BJ (cell line): ENCODE measurements at places on chromosomes 16 and 17.

- DNase-seq = no peak
These were observed 27.9 kb downstream of the SDK2 start for GRCh38 chr17:73616120-73616872.

GRCh38 chr16:48206594-48207242 lies 37.4 kb upstream of the LONP2 start:
- no peak for DNase-seq

GRCh38 chr16:61579195-61579594 lies 457.0 kb downstream of the CDH8 start:
- DNase-seq = no peak

GRCh38 chr16:122361-122760 lies 16.1 kb downstream of the NPRL3 start:
- DNase-seq = no peak

GRCh38 chr17:18177722-18178121 lies 5.9 kb upstream of the ALKBH5 start:
- no peak for DNase-seq

DNA sequence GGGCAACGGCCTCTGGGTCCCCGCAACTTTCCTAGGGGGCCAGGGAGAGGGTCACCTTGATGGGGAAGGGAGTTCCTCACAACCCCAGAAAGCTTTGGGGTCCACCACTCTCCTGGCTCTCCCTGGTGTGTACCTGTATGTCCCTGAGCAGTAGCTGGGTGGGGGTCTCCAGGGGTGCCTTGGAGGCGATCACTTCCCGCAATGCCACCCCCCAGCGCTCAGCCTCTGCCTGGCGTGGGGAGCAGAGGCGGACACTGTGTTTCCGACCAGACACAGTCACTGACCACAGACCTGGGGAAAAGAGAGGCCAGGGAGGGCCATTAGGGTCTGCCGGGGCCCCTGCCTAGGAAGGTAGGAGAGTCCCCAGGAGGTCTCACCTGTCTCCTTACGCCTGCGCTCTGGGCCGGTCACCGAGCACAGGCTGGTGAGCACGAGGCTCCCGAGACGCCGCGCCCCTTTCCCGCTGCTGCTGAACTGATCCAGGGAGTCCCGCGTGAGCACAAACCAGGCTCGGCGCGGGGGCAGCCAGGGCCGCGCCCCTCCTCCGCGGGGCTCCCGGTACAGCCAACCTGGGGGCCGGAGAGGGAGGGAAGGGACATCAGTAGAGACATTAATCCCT lies 3.4 kb downstream of the PLEKHH3 start:
- no peak for DNase-seq

DNA sequence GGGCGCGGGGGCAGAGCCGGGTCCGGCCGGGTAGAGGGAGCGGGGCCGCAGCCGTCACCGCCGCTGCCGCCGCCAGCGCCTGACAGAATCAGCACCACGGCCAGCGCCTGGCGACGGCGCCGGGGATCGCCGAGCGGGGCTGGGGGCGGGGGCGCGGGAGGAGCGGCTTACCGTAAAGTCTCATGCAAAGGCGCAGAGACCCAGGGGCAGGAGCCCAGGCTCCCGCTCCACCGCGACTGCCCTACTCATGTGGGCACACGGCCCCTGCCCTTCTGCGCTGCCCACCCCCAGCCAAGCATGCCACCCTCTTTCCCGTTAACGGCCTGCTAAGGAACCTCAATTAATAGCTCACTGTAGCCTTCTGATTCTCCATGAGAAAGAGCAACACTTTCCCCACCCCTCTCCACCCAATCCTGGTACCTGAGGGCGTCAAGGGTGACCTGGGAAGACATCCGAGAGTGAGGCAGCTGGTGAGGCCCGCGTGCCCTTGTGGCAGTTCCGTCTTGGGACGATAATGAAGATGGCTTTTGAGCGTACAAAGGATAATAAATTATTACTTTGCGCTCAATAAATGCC lies at the start of gene SEZ6:
Gene SEZ6, minus strand, starts transcription at position 98 of the 576 bp plus-strand sequence. CDS start 164 bp downstream, outside the sequence.
- no peak for DNase-seq

GRCh38 chr17:47324224-47325020 lies 667 bp downstream of the EFCAB13 start:
- no peak for DNase-seq

DNA sequence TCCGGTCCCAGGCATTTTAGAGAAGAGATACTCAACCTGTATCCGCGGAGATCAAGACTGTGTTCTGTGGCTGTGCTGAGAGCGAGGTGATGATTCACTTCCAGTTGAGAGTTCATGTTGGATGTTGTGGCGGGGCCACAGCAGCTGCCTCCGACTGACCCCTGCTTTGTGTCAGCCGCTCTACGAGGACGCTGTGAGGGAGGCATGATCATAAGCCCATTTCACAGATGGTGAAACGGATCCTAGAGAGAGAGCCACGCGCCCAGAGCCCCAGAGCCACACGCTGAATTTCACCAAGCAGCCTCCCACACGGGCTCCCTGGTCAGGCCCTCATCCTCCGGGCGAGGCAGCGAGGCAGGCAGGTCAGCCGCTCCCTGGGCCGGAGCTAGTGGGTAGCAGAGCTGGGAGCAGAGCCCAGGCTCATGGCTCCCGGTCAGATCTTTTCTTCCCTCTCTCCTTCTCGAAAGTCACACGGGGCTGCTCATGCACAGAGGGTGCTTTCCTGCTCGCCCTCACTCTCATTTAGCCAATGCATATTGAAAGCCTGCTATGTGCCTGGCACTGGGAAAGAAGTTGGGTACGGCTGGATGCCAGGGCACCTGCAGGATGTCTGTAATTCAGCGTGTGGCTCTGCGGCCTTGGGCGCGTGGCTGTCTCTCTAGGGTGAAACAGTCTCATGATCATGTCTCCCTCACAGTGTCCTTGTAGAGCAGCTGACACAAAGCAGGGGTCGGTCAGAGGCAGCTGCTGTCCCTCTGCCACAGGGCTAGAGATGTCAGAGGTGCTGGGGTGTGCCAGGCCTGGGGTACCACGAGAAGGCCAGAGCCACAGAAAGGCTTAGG lies 155.6 kb upstream of the CHMP6 start:
- DNase-seq = no peak

DNA sequence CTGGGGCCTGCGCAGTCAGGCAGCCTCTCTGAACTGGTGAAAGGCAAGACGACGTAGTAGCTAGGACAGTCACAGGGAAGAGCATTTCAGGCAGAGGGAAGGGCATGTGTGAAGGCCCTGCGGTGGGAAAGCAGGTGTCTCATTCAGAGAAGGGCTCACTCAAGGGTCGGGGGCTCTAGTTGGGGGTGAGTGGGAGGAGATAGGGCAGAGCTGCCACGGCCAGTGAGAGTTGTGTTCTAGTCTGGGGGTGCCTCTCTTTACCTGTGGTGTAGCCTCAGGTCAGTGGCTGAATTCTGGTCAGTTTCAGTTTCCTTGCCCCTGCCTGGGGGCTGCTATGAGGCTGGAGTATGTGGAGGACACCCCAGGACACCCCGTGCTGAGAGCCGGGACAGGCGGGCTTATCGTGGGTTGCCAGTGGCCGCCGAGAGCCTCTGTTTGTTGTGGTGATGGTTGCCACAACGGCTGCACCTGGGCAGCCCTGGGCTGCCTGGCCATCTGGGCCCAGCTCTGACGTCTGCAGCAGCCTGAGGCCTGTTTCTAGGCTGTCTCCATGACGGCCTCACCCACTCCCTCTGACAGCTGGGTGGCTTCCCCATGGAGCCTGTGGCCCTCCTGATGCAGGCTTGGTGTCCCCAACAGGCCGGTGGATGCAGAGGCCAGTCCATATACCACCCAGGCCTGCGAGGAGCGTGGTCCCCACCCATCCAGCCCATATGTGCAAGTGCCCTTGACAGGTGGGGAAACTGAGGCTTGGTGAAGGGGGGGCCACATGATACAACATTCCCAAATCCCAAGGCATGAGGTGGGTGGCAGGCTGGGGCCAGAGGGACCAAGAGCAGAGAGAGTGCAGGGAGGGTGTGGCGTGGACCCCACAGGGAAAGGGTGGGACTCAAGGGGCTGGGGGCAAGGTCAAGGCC lies 10.8 kb downstream of the MAP2K3 start:
- no peak for DNase-seq

DNA sequence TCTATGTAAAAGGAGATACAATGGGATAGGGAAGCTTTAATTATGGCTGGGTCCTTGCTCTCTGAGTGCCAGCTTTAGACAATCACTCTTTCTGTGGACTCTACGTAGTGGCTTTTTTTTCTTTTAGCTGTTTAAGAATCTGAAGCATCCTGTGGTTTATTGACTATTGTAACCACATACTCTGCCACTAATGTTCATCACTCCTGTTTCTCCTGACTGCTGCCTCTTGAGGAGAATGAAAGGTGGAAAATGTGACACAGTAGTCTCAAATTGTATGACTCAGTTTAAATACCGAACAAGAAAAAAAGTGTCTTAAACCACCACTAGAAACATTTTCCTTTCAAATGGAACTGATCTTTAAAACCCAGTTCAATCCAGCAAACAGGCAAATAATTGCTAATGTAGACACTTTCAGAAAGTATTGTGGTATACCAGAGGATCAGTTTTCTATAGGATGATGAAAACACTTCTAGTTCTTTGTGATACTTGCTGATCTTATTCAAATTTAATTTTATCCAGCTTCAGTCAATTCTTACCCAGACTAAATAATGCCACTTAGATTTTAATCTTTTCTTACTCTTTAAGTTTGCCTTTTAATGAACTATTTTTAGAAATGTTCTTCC lies 302.7 kb upstream of the PMFBP1 start:
- DNase-seq = peak; percentile 61

GRCh38 chr17:10871914-10872313 lies 34.0 kb upstream of the PIRT start:
- no peak for DNase-seq

GRCh38 chr17:82950525-82951102 lies 110.8 kb upstream of the ZNF750 start:
- no peak for DNase-seq

DNA sequence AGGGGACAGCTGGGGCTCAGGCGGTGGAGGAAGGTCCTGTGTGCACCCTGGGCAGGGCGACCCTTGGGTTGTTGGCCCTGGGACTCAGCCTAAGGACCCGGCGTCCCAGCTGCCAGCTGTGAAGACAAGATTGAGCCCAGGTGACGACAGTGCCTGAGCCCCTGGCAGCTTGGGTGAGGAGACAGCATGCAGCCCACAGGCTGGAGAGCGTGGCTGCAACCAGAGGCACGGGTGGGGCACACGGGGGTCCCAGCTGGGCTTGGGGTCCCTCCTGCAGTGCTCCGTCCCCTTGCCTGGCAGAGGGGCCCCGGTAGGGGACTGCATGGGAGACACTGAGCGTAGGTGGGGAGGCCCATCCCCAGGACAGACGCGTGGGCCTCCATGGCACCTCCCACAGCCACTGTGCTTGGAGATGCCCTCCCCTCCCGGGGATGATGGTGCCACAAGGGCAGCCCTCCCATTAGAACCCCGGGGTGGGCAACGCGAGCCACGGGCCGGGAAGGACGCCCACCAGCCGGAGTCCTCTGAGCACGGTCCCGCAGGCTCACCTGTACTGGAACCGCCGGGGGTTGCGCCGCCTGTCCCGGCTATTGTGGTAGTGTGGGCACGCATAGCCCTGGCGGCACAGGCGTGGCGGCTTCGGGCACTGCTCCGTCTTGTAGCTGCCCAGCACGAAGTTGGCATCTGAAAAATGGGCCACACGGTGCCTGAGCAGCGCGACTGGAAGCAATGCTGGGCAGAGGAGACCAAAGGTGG lies 15.5 kb downstream of the UNKL start:
- DNase-seq = no peak

GRCh38 chr17:7590743-7591142 lies 849 bp upstream of the SOX15 start:
- DNase-seq = no peak

- no peak for DNase-seq
These were observed 7.3 kb upstream of the CD300H start for GRCh38 chr17:74574489-74575142.

DNA sequence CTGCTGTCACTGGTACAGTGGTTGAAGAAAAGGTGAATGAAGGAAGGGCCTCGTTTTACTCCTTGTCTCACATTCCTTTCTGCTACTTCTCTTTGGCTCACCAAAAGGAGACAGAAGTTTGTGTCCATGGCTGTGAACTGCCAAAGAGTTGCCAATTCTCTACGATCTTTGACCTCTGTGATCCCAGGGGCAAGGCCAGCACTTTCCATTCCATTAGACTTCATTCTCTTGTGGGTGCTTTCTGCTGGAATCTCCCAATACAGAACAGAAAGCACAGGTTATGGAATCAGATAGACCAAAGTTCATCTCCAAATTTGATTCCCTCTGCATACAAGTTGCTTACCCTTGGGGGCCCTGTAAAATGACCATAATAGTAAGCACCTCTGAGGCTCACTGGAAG lies 407.6 kb downstream of the MAF start:
- no peak for DNase-seq

GRCh38 chr17:1951920-1952319 lies 73.2 kb downstream of the RTN4RL1 start:
- no peak for DNase-seq

DNA sequence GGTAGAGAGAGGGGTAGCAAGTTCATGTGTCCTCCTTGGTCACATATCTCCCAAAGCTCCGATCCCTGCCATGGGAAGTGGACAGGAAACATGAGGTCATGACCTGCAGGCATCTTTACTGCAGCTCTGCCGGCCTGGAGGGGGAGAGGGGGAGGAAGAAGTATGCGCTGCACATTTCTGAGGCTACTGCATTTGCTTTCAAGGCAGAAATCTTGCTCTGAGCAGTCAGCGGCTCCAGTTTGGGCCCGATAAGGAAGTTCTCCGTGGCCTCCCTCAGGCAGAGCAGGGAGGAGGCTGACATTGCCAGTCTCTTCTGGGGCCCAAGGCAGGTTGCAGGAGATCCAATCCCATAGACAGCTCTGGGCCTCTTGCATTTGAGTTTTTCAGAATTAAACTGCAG lies 1.5 kb upstream of the NHERF1 start:
- DNase-seq = no peak

DNA sequence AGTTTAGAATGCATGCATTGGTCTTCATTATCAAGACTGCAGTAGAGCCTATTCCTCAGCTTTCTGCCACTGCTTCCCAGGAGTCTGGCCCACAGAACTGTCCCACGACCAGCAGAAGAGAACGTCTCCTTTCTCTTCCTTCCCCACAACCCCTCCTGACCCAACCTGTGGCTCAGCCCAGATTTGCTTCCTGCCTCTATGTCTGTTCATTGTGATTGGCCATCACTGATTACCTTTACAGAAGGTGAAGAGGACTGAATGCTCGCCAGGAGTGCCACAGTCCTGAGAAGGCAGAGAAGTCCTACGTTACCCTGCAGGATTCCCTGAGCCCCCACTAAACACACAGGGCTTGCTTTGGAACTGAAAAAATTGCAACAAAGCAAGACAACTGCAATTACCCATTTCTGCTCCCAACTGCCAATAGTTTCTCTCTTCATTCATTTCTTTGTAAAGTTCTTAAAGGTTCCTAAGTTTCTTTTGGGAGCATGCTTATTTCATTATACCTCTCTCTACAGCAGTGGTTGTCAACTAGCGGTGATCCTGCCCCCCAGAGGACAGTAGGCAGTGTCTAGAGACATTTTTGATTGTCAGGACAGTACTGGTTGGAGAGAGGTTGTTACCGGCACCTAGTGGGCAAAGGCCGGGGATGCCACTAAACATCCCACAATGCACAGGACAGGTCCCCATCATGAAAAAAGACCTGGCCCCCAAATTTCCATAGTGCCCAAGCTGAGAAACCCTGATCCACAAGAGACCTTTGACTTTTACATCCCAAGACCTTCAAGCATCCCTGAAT lies 4.5 kb upstream of the NAT9 start:
- DNase-seq = no peak
